ENCODE measurements at places on chromosomes 1 and 21.

DNA sequence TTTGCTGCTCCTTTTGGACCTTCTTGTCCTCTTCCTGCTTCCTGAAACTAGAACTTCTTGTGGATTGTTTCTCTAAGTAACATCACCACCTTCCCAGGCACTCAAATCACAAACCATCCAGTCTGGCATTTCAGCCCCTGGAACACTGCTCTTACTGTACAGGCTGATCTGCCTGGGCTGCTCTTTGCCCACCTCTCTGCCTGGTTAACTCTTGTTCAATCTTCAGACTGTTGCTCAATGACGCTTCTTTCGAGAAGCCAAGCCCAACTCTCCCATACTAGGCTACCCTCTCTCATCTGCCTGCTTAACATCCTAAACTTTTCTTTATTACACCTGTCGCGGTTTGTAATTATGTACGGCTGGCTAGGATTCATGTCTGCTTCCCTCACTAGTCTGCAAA, 657 bp downstream of the DIO1 start:
- no peak for DNase-seq

DNA sequence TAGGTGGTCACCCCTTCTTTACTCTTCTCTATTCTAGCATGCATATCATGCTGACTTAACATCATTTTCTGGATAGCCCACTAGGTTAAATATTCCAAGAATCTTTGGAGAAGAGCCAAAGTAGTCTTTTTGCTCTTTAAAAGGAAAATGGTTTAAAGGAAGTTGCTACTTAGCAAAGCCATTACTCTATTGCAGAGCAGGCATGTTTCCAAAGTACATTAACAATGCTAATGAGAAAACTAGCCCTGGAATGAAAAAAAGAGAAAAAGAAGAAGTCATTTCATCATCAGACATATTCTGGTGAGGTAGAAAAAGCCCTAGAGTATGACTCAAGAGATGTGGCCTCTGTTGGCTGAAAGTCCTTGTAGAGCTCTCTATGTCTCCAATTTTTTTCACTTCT, 74.0 kb downstream of the NUF2 start:
- DNase-seq, result no peak

- no peak for DNase-seq
These were observed 69.1 kb downstream of the SMYD3 start for GRCh38 chr1:246437961-246438360.

DNA sequence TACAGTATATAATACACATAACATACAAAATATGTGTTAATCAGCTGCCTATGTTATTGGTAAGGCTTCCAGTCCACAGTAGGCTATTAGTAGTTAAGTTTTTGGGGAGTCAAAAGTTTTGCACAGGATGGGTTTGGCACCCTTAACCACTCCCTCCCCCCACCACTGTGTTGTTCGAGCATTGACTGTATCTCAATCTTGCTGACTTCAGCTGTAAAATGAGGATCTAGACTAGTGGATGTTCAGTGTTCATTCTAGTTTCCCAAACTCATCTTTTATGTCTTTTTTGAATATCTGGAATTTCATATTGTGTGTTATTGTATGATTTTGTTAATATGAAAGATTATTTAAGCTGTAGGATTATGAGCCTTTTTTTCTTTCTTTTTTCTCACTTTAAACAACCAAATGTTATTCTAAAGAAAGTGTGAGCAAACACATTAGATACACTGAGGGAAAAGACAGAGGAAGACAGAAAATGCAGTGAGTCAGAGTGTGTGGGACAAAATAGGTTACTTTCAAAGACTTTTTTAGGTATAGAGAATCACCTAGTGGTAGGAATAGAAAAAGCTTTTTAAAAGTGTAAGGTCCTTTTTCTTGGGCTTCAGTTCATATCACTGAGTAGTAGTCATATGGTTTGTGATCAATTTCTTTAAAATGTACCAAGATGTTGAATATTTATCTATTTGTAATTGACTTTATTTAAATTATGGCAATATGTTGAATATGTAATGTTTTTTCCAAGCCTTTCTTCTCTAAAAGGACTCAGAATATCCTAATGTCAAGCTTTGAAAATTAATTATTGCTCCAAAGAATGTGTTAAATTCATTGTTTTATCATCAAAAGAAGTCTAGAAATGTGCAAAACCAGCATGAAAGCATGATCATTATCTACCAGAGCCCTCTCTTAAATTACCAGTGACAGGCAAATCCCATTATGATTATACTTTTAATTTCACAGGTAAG, 17.9 kb upstream of the CENPF start:
- DNase-seq, result peak; percentile 77

DNA sequence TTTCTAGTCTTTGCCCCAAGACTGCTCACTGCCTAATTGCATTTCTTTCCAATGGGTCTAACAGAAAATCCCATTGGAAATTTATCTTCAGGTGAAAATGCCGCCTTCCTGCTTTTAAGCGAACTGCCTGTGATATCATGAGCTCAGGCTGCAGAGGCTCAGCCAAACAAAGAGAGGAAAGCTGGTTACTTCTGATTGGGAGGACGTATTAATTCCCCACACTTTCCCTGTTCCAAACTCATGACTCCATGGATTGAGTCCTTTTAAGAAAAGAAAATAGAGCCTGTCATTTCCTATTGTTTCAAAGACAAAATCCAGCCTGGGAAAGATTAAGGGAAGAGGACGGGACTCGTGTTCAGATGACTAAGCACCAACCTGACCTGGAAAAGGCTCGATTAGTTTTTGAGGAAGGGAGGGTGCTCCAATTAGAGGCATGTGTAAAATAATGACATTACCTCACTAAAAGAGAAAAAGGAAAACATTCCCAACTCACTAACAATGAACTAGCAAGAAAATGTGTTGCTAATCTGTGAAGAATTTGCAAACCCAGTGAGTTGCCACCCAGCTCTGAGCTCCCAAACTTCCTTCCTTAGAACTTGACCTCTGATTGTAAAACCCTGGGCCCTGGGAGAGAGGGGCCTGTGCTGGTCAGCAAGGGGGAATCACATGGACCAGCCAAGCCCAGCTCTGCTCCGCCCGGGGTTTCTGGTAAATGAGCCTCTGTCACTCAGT, 61.2 kb downstream of the TCP10L start:
- peak; percentile 98 for DNase-seq

DNA sequence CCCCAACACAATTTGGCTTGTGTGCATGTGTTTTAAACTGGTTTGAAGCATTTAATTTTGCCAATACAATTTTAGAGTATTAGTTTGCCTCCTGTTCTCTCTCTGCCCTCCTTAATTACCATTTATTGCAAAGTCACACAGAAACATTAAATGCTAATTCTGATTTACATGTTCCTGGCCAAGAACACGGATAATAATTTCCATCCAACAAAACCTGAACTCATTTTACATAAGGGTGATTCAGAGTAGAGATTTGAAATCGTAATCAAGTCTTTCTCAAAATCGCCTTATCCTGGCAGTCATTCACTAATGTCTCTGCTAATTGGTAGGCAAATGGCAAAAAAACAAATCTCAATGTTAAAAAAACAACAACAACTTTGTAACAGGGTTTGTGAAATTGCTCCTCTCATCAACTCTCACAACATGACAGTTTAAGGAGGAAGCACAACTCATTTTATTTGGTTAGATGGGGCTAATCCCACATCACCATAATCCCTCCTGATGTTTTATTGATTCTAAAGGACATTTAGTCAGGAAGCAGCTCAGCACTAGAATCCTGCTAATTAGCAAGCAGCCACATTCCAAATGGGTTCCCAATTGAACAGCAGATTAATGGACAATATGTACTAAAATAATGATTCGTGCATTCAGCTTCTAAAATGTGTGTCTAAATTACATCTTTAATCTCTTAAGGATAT, 55.9 kb downstream of the C1orf87 start:
- DNase-seq, result no peak

Measured in fibroblast of the aortic adventitia (primary cell).